NCI-H345 (cell line): ENCODE measurements at places on chromosomes 3 and 15.

- DNase-seq, result no peak
Observed at GRCh38 chr15:52191207-52191606, at the start of gene GNB5. Gene GNB5, minus strand, starts transcription at chr15:52191392. Its CDS starts 6,716 bp downstream, at chr15:52184676.

DNA sequence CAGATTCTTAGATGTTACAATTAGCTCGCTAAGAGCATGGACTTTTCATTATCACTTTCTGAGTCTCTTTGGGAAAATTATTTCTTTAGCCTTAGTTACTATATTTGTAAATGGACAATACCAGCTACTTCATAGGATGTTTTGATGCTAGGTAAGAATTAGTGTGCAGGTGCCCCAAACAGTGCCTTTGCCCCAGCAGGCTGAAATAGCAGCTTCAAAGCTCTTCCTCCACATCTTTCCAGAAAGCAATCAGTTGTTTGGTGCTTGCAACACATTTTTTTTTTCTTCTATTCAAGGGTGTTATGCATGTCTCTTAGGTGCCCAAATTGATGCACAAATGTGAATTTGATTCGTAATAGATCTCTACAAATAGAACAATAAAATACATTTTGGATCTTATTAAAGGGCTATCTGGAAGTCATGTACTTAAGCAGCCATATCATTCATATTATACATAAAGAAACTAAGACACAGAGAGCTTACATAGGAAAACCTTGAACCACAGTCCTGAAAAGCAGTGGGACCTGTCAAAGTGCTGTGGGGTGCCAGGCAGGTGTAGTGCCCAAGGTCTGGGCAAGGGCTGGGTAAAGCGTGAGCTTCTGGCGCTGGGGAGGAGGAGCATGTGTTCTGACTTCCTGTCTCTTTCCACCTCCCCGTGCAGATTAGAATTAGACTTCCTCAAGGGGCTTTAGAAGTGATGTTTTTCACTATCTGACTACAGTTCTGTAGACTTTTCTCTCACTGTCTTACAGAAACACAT lies 62.9 kb downstream of the FNDC3B start:
- DNase-seq, result no peak

- no peak for DNase-seq
Observed at GRCh38 chr3:64078966-64079365, 55.7 kb upstream of the PSMD6 start.

- DNase-seq, result no peak
Observed at GRCh38 chr15:65576664-65577063, 34.3 kb downstream of the INTS14 start.

DNA sequence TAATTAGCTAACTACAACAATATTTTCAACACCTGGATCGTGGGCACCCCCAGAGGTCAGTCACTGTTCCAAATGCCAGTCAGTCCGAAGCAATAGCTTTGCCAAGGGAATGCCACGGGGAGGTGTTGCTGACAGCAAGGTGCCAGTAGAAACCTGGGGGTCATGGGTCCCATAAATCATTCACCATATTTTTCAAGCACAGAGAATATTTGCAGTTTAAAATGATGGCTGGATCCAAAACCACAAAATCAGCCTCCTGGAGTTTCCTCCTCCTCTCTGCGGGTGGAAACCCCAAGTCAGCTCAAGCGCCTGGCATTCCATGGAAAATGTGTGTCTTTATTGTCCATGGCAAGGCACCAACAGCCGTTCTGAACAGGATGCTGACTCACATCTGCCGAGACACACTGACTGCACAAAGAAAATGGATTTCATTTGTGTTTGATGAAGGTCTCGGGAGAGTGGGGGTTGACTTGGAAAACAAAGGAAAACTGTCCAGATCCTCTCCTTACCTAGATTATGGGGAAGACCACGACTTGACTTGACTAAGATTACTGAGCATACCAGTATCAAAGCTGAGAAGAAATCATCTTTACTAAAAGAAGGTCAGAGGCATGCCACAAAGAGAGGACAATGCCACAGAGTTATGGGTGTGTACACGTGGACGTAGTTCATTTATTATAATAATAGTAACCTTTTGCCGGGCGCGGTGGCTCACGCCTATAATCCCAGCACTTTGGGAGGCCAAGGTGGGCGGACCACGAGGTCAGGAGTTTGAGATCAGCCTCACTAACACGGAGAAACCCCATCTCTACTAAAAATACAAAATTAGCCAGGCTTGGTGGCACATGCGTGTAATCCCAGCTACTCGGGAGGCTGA lies 26.4 kb downstream of the ANXA2 start:
- DNase-seq, result no peak

GRCh38 chr3:15557511-15557946 lies 36.0 kb upstream of the COLQ start:
- DNase-seq, result peak; percentile 33

- no peak for DNase-seq
Observed at GRCh38 chr15:88738796-88739195, 64.4 kb upstream of the ACAN start.

DNA sequence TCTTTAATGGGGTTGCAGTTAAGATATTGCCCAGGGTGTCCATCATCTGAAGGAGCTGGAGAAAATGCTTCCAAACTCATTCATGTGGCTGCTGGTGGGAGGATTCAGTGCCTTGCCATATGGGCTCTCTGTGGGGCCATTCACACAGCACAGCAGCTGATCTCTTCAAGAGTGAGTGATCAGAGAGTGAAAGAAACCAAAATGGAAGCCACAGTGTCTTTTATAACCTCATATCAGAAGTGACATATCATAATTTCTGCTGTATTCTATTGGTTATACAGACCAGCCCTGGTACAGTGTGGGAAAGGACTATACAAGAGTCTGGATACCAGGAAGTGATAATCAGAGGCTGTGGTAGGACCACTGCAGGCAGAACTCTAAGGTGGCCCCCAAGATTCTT lies 33.6 kb downstream of the HHLA2 start:
- DNase-seq, result no peak

GRCh38 chr15:43330780-43331087 lies 361 bp upstream of the LCMT2 start:
- DNase-seq, result no peak

GRCh38 chr3:30790150-30790549 lies 104.3 kb downstream of the GADL1 start:
- no peak for DNase-seq

- DNase-seq, result no peak
Observed at GRCh38 chr3:102106416-102107097, 257.2 kb downstream of the NFKBIZ start.

DNA sequence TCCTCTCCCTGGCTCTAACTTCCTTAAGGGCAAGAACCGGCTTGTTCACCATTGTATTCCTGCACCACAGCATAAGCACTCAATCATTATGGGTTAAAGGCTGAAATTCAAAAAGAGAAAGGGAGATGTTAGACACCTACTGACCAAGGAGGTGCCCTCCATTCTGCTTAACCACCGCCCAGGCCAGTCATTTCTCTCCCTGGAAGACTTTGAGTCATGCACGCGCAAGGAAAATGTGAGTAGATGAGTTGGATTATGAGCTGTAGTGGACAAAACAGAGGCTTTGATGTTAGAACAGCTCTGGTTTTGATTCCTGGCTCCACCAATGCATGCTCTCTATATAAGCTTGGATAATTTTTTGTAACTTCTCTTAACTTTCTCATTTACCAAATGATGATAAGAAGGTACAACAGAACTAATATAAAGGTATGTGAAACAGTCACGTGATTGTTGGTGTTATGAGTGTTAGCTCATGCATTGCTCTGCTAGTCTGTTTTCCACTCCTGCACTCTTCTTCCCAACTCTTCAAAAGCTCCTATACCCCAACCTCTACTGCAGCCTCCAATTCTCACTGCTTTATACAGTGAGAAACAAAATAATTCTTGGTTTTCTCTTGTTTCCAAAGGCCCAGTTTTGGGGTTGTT lies 148.4 kb upstream of the ATP11B start:
- DNase-seq, result no peak

DNA sequence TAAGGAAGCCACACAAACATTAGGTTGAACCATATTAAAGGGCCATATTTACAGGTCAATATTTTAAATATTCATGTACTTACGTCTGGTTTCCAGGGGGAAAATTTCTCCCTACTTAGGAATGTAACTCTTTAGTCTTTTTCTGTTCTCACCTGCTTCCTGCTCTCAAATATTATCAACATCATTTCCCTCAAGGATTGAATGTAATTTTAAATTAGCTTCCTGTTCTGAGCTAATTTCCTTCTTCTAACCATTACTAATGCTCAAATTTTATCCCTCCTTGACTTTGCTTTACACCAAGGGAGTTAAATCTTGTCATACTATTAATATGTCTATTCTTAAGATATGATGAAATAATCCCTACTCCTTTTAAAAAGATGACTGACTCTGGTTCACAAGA lies 103.4 kb upstream of the UBP1 start:
- no peak for DNase-seq

DNA sequence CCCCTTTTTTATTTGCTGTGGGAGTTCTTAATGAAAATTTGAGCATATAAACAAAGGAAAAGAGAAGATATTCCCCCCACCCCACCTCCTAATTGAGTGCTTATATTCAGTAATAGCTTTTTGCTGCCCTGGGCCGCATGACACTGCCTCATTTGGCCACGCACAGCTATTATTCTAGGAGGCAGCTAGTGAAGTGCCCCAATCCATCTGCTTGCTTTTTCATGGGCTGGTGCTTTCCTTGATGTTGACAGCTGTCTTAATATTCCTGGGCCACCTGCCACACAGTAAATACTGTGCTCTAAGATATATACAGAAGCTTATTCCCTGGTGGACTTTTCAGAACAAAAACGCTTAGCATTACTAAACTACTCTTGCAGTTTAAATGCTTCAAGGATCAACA lies 3.8 kb upstream of the CRYBG3 start:
- DNase-seq, result peak; percentile 65

DNA sequence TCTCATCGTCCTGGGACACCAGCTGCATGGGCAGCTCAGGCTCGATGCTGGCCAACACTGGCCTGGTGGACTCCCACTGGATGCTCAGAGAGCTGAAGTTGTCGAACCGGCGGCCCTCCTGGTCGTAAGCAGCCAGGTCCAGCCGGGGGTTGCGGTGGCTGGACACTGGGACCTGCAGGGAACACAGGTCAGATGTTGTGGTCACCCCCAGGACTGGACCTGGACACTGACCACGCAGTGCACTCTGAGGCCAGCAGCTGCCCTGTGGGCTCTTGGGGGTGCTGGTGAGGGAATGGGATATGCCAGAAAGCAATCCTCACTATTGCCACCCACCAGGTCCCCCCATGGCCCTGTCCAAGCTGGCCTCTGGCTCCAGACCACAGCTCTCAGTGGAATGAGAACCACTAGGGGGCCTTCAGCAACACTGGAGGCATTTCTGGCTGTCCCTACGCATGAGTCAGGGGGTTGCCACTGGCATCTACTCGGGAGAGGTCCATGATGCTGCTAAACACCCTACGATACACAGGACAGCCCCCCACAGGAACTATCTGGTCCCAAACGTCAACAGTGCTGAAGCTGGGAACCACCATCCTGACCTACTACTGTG lies 66.1 kb downstream of the NUP210 start:
- no peak for DNase-seq

GRCh38 chr15:92669432-92669831 lies 13.9 kb upstream of the FAM174B start:
- DNase-seq, result no peak

- no peak for DNase-seq
Observed at GRCh38 chr3:184813357-184813756, 1.4 kb downstream of the VPS8 start.

DNA sequence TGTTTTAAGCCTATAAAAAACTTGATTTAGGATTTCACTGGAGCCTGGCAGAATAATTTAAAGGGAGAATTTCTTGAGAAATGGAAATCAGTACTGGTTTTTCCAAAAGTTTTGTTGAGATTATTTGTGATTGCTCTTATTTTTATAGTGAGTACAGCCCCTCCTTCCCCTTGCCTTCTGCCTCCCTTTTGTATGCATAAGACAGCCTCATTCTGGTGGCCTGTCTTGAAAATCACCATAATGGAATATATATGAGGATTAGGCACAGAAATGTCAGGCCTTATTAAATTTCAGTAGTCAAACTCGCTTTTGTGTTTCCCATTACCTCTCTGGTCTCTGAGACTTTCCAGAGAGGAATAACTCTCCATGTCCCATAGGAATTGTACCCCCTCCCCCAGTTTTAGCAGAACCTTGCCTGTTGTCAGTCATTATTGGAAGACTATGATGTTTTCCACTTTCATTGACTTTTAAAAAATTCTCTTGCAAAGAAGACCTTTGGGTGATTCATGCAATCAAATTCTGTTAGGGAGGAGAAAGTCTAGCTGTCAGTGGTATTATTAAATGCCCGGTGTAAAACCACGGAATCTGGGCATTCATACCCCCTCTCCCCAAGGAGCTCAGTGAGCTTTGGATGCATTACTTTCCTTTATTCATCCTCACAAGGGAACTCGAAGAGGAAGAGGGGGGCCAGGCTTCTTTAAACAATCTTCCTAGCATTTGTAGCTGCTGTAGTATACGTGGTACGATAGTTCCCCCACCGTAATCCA lies 171.6 kb upstream of the TSC22D2 start:
- no peak for DNase-seq

DNA sequence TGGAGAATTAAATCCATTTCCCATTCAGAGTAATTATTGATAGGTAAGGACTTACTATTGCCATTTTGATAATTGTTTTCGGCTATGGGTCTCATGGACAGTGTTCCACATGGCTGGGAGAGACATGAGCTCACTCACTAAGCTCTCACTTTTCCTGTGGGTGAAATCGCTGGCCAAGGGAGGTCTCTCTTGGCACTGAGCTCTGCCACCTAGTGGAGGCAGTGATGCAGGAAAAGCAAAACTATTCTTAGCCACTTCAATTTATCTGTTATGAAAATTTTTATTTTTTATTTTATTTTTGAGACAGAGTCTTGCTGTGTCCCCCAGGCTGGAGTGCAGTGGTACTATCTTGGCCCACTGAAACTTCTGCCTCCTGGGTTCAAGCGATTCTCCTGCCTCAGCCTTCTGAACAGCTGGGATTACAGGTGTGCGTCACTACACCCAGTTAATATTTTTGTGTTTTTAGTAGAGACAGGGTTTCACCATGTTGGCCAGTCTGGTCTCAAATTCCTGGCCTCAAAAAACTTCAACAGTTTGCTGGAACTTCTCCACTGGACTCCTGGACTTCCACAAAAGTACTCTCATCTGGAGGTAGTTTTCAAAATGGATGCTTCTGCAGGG lies 4.7 kb upstream of the RNF13 start:
- DNase-seq, result peak; percentile 52

GRCh38 chr15:39188314-39188713 lies 392.6 kb upstream of the THBS1 start:
- DNase-seq, result no peak

DNA sequence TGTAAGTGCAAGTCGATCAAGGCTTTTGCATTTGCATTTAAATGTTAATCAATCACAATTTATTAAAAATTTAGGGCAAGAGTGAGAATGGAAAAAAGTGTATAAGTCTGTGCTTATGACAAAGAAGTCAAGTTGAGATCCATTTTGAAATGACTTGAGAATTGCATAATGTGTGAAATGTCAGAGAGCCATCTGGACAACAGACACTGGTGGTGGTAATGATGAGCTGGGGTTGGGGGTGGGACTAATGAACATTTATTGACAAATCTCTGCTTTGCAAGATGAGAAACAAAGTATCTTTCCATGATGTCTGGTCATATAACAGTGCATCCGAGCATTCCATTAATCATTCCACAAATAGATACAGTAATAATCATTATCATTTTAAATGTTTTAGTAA lies 89.4 kb upstream of the ZBTB20 start:
- no peak for DNase-seq
